Frontal cortex (tissue), 4 donors: ENCODE measurements at places on chromosomes 7 and 10. TPM values are rescaled to one million over a fixed set of nuclear protein-coding genes. Genes with fewer than 3 reads are reported as not detected.

LIPF gene
- total RNA-seq, result not detected

VWDE gene
- total RNA-seq, result 1.2 TPM

CBLL1 gene
- 20.4 TPM for total RNA-seq

MRPS17 gene
- total RNA-seq, result 33.4 TPM

LOXL4 gene
- total RNA-seq, result not detected
